ENCODE measurements at places on chromosomes 1 and 21.

DNA sequence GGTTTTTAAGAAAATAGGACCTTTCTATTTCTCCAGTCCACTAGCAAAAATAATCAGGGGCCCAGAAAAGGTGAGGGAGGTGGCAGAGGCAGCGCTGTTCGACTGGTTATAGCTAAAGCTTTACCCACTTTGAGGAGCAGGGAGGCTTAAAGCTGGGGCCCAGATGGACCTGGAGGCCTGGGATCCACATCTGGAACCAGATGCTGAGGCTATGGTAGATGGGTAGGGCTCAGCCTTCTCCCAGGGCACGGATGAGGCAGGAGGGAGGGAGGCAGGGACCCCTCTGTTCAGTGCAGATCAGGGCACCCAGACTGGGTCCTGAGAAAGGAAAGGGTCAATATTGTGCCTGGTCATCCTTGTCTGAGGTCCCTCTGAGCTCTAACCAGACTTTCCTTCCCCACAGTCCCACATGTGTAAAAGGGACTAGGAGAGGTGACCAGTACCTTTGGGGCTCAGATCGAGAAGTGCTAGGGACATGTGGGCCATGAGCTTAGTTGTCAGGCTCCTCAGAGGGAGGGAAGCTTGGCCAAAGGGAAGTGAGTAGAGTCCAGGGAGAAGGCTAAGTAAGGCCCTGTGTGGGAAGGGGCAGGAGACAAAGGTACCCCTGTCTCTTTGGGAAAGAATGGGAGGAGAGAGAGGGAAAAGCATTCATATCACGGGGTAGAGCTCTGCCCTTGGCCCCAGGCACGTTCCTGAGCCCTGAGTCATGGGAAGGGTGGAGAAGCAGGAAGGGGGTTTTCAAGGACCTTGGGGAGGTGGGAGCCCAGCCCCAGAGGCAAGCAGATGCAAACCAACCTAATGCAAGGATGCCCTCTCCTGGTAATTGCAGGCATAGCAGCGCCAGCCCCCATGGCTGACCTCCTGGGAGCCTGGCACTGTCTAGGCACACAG lies 15.4 kb downstream of the LMNA start:
- peak; percentile 93 for DNase-seq

- no peak for DNase-seq
These were observed at the start of gene SLC2A5 for GRCh38 chr1:9069326-9070100. Gene SLC2A5 (minus strand): TSS chr1:9069635. CDS start chr1:9069536, 99 bp downstream.

DNA sequence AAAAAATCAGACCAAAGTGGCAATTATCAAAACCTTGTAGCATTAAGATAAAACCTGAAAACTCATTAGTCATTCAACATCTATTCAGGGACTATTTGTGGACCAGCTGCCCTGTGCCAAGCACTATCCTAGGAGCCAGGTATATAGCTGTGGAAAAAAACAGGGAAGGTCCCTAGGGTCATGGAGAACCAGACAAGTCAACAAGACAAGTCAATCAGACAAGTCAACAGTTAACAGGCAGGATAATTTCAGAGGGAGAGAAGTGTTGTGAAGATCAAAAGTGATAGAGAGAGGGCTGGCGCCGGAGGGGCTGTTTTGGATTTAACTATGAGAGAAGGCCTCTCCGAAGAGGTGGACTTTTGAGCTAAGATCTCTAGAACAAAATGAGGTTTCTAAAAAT lies 3.3 kb upstream of the ATP1A4 start:
- DNase-seq, result no peak

- no peak for DNase-seq
These were observed 22.1 kb upstream of the IGSF21 start for GRCh38 chr1:18085387-18086074.

- DNase-seq, result peak; percentile 54
These were observed 3.5 kb upstream of the TIAM1 start for GRCh38 chr21:31347435-31348032.

- no peak for DNase-seq
These were observed 13.7 kb upstream of the LBR start for GRCh38 chr1:225441314-225442122.

- no peak for DNase-seq
These were observed 277.0 kb downstream of the DISC1 start for GRCh38 chr1:231903586-231904081.

DNA sequence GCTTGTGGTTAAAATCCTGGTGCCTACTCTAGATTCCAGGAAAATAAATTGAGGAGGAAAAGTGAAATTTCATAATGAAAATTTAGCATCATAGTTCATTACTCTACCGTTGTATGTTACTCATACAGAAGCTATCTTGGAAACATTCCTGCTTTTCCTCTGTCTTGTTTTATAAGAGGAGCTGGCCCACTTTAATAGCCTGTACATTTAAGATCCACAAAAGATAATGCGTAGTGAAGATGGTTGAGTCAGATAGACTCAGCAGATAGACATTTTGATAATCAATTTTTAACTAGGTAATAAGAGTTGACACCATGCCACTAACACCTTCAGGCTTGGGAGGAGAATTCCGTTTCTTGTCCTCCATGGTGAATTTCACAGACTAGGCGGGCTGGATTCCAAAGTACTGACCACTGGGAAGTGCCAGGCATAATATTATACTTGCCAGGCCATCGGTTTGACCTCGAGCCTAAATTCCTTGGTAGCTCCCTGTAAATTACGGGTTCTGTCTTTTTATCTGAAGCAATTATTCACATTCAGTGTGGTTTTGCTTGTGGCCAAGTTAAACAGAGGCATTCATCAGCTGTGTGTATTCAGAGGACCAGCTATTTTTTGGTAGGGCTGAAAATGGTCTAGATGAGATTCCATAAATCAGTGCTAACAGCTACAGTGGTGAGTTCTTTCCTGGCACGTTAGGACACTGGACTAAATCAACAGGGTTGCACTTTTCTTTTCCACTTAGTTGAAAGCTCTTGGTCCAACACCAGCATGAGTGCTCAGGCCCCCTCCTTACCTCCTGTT lies 111.9 kb upstream of the KAZN start:
- DNase-seq, result peak; percentile 69

DNA sequence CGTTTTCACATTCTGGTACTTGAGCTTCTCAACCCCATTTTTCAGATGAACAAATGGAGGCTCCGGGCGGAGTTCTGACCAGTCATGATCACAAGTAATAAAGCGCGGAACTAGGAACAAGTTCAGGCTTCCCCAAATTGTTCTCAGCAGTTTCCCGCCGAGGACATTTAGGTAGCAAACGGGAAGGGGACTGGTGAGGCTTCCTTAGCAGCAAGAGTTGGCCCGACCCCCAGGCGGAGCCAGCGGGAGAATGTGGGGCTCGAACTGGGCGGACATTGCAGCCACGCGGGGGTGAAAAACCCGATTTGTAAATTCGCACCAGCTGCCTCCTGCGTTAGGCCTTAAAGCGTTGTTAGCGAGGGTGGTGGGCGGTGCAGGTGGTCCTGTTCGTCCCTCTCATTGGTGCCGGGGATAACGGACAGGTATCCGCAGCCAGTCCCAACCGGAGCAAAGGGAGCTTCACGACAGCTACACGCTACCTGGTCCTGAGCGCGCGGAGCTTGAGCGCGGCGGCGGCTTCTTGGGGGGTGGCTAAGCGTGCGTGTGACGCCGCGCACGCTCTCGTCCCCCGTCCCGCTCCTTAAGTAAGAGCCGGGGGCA lies 15.3 kb downstream of the SEMA6C start:
- no peak for DNase-seq

Data from urothelium cell line (cell line).